ENCODE measurements at places on chromosomes 6 and 20. TPM values are rescaled to one million over a fixed set of nuclear protein-coding genes. Genes with fewer than 3 reads are reported as not detected.

MAP1LC3A gene
- total RNA-seq: 4.9 TPM

TP53TG5 gene
- total RNA-seq: not detected

APOM gene
- 89.8 TPM for total RNA-seq

CST4 gene
- not detected for total RNA-seq

TEAD3 gene
- 1.9 TPM for total RNA-seq

FAM184A gene
- total RNA-seq: 7.4 TPM

RFX6 gene
- total RNA-seq: not detected

HLA-DOA gene
- total RNA-seq: 1.3 TPM

FAM120B gene
- total RNA-seq: 10.5 TPM

DOK5 gene
- 0.05 TPM for total RNA-seq

TUBB2B gene
- total RNA-seq: 4.6 TPM

GSTA3 gene
- not detected for total RNA-seq

ADTRP gene
- total RNA-seq: 0.50 TPM

DNA sequence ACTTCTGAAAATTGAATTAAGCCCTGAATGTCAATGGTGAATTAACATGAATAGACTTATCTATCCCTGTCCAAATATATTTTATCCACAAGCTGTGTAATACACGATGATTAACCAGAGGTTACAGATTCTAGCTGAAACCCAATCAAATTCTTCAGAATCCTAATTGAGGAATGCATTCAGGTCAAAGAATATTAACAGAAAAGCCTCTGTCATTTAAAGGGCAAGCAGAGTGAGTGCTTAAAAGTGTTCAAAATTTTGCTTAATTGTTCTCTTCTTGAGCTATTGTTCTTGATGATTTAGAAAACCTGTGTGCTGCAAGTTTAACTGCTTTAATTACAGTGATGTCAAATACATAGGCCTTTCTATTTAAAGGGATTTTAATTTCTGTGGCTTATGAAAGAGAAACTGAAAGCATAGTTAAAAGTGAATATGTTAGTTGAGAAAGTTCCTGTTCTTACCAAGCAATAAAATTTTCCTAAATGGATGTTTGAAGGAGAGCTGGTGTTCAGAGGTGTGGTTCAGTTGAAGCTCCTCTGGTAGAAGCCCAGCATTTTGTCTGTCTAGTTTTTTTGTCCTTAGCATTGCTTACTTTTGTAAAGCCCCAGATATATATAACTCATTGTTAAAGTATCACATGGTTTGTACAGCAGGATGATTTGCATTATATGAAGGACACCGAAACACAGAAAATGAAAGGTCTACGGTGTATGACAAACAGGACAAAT lies 466.3 kb upstream of the PLCB4 start:
- no peaks in the 10 kb centered on the region for H3K4me1 ChIP-seq
- no peaks in the 10 kb centered on the region for H3K27me3 ChIP-seq
- peak overlapping the region; percentile 2 for H3K27ac ChIP-seq
- DNase-seq: no peak
- H3K36me3 ChIP-seq: no peaks in the 10 kb centered on the region

- DNase-seq: no peak
- H3K36me3 ChIP-seq: no peaks in the 10 kb centered on the region
- no peaks in the 10 kb centered on the region for H3K4me1 ChIP-seq
- H3K27me3 ChIP-seq: peaks cover 4% of the 10 kb centered on the region
- peak overlapping the region; percentile 5 for H3K27ac ChIP-seq
- no peak overlapping the region for H3K4me3 ChIP-seq
Measured at GRCh38 chr20:3686867-3687321, 5.1 kb upstream of the ADAM33 start.

DNA sequence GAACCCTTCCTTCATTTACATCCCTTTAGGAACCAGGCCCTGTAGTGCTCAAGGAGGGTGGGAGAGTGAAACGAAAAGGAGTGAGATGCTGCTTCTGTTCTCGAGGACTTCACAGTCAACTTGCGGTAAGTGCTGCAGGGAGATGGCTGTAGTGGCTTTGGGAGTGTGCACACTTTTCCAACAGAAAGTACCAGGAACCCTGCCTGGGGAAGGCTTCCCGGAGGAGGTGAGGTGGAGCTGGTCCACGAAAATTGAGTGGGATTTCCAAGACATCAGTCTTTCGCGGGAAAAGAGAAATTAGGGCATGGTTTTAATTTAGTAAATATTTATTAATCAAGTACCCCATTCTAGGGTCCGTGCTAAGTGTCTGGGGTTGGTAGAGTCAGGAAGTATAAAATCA lies 12.7 kb downstream of the TRIM31 start:
- no peaks in the 10 kb centered on the region for H3K36me3 ChIP-seq
- no peak for DNase-seq
- H3K4me1 ChIP-seq: peaks cover 36% of the 10 kb centered on the region
- no peak overlapping the region for H3K27ac ChIP-seq
- H3K4me3 ChIP-seq: no peak overlapping the region

- H3K27me3 ChIP-seq: no peaks in the 10 kb centered on the region
- H3K27ac ChIP-seq: no peak overlapping the region
- H3K4me1 ChIP-seq: no peaks in the 10 kb centered on the region
- no peak for DNase-seq
- no peaks in the 10 kb centered on the region for H3K36me3 ChIP-seq
Measured at GRCh38 chr6:75402296-75402695, 91.3 kb downstream of the FILIP1 start.

DNA sequence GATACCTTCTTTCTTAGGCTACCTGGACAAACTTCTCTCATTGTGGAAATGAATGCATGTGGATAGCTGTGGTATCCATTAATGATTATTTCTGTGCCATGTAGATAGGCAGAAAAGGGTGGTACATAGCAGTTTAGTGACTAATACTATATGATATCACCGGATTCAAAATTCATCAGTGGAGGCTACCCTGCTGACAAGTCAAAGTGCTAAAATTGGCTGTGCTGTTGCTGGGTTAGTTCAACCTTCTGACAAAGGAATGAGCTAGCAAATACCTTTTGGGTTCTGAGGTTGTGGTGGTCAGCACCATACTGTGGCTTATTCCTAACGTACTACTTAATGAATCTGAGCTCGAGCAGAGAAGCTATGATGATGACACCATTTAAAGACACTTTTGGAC lies 109.1 kb downstream of the TFAP2B start:
- H3K36me3 ChIP-seq: no peaks in the 10 kb centered on the region
- no peaks in the 10 kb centered on the region for H3K27me3 ChIP-seq
- no peak for DNase-seq

GRCh38 chr6:144353871-144354314 lies 68.8 kb downstream of the UTRN start:
- no peak overlapping the region for H3K4me3 ChIP-seq
- peaks cover 4% of the 10 kb centered on the region for H3K4me1 ChIP-seq
- no peaks in the 10 kb centered on the region for H3K36me3 ChIP-seq
- no peaks in the 10 kb centered on the region for H3K27me3 ChIP-seq
- DNase-seq: no peak
- no peak overlapping the region for H3K27ac ChIP-seq

DNA sequence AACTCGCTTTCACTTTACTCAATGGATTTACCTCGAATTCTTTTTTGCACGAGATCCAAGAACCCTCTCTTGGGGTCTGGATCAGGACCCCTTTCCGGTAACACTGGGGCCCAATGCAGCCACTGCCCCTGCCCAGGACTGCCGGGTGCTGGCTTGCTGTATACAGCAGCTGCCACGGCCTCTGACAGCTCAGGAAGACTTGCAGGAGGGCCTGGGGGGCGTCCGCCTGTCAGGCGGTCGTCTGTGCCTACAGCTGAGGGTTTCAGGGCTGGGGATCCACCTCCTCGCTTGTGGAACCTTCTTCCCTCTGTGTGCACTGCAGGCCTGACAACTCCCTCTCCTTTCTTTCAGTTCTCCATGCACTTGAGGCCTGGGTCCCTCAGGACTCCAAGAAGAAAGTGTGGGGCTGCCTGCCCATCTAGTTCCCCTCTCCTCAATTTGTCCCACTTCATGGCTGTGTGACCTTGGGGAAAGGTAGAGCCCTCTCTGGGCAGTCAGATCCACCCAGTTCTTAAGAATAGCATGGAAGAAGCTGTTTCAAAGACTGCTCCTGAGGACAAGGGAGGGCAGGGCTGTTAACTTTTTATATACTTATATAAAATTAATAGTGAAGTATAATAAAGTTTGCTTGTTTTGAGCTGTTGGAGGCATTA lies 75.0 kb upstream of the LGSN start:
- H3K27ac ChIP-seq: no peak overlapping the region
- DNase-seq: no peak
- H3K36me3 ChIP-seq: no peaks in the 10 kb centered on the region
- no peak overlapping the region for H3K4me3 ChIP-seq
- no peaks in the 10 kb centered on the region for H3K27me3 ChIP-seq

DNA sequence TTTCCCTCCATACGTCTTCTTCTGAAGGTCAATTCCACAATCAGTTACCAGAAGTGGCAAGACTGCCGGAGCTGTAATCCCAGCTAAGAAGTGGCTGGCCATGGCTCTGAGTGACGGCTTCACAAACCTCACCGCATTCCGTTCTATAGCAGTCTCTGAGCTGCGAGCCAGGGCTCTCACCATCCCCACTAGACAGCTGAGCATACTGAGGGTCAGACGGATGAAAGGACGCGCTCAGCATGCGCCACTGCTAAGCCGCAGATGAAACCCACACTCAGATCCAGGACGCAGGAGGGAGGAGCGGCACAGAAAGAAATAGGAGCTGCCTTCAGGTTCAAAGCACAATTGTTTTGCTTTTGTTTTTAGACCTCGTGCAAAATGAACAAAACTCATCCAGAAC lies 97.9 kb downstream of the ANKRD60 start:
- no peak for DNase-seq
- no peaks in the 10 kb centered on the region for H3K4me1 ChIP-seq
- no peak overlapping the region for H3K4me3 ChIP-seq
- H3K27me3 ChIP-seq: no peaks in the 10 kb centered on the region
- H3K36me3 ChIP-seq: no peaks in the 10 kb centered on the region

- peaks cover 9% of the 10 kb centered on the region for H3K27me3 ChIP-seq
- H3K4me3 ChIP-seq: no peak overlapping the region
- H3K27ac ChIP-seq: no peak overlapping the region
- DNase-seq: no peak
- H3K4me1 ChIP-seq: no peaks in the 10 kb centered on the region
- no peaks in the 10 kb centered on the region for H3K36me3 ChIP-seq
Measured at GRCh38 chr20:46300281-46300680, 8.0 kb downstream of the CDH22 start.

- H3K27me3 ChIP-seq: no peaks in the 10 kb centered on the region
- peaks cover 2% of the 10 kb centered on the region for H3K36me3 ChIP-seq
- H3K4me1 ChIP-seq: no peaks in the 10 kb centered on the region
- no peak overlapping the region for H3K27ac ChIP-seq
- DNase-seq: no peak
- no peak overlapping the region for H3K4me3 ChIP-seq
Measured at GRCh38 chr6:46606338-46606737, 46.3 kb downstream of the CYP39A1 start.

- H3K27me3 ChIP-seq: no peaks in the 10 kb centered on the region
- H3K36me3 ChIP-seq: no peaks in the 10 kb centered on the region
- H3K27ac ChIP-seq: peak overlapping the region; percentile 89
Measured at GRCh38 chr6:26155061-26155930, 68.1 kb downstream of the HFE start.

- no peak overlapping the region for H3K4me3 ChIP-seq
- H3K27ac ChIP-seq: no peak overlapping the region
- H3K4me1 ChIP-seq: no peaks in the 10 kb centered on the region
- H3K36me3 ChIP-seq: peaks cover 4% of the 10 kb centered on the region
- no peak for DNase-seq
Measured at GRCh38 chr6:109821428-109821827, 130.3 kb downstream of the FIG4 start.

DNA sequence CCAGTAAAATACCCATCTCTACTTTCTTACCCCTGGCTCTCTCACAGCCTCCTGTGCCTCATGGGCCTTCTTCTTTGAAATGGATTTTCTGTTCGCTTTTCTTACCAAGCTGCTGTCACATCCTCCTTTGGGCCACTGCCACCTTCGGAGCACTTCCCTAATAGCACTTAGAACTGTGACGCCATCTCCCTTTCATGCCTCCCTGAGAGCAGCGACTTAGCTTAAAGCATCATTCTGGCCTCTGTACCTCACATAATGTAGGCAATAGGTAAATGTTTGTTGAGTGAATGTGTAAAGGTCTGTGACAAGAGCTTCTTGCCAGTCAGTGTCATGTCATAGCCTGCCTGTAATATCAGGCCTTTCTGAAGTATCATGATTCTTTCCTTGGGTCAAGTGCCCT lies 78.8 kb downstream of the ADGRG6 start:
- no peak for DNase-seq
- no peak overlapping the region for H3K4me3 ChIP-seq
- peaks cover 4% of the 10 kb centered on the region for H3K36me3 ChIP-seq
- peaks cover 15% of the 10 kb centered on the region for H3K4me1 ChIP-seq
- H3K27ac ChIP-seq: no peak overlapping the region
- H3K27me3 ChIP-seq: no peaks in the 10 kb centered on the region

DNA sequence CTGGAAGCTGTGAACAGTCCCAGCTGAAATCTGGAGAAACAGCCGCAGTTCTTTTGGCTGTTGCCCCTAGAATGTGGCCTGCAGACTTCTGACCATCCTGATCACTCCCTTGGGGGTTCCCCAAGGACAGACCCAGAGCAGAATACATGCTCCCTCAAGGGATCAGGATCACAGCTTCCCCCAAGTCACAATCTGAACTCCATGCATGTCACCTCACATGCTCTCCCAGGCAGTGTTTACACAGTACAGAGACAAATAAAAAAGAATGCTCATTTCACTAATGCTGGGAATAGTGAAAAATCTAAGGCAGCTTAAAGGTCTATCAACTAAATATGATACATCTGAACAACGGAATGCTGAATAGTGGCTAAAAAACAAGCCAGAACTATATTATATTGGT lies 20.5 kb downstream of the SPAG4 start:
- H3K27ac ChIP-seq: no peak overlapping the region
- no peak for DNase-seq
- H3K27me3 ChIP-seq: no peaks in the 10 kb centered on the region
- no peak overlapping the region for H3K4me3 ChIP-seq
- no peaks in the 10 kb centered on the region for H3K4me1 ChIP-seq

DNA sequence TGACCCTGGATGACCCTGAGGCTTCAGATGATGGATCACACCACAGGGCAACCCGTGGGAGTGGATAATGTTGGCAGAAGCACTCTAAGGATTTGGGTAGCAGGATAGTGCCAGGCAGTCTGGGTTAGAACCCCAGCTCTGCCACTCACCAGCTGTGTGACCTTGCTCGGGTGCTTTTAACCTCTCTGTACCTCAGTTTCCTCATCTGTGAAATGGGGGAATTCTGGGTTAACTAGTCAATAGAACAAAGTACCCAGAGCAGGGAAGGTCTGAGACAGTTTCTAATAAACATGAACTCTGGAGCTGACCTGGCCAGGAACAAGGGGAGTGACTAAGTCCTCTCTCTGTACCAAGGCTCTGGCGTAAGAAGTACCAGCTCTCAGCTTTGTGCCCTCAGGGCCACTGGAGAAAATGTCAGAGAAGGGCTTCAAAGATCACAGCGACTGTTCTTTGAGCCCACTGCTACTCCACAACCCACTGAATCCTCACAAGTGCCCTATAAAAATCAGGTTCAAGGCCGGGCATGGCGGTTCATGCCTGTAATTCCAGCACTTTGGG lies 14.7 kb upstream of the NOL4L start:
- no peak overlapping the region for H3K4me3 ChIP-seq
- H3K27me3 ChIP-seq: no peaks in the 10 kb centered on the region
- no peak for DNase-seq
- H3K4me1 ChIP-seq: no peaks in the 10 kb centered on the region

All from liver (tissue), 10 donors.